ENCODE measurements at places on chromosomes 6 and 20.
A peak's percentile ranks its signal among the peaks of the same experiment; 100 is the strongest.

DNA sequence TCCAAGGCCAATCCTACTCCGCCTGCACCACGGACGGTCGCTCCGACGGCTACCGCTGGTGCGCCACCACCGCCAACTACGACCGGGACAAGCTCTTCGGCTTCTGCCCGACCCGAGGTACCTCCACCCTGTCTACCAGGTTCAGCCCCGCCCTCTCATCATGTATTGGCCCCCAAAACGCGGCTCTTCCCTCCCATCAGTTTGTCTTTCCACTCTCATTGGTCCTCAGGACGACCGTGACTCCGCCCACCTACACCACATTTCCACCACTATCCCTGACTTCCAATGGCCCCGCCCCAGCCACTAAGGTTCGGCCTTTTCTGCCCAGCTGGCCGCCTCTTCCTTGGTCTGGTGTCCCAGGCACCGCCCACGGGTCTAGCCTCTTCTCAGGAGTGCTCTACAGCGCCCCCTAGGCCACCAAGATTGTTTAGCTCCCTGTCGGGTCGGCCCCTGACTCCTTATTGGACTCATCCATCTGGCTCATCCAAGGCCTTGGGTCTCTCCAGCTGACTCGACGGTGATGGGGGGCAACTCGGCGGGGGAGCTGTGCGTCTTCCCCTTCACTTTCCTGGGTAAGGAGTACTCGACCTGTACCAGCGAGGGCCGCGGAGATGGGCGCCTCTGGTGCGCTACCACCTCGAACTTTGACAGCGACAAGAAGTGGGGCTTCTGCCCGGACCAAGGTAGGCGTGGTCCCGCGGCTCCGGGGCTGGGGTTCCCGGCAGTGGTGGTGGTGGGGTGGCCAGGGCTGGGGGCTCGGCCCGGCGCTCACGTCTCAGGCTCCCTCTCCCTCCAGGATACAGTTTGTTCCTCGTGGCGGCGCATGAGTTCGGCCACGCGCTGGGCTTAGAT, 3.1 kb downstream of the MMP9 start:
- DNase-seq, result no peak

GRCh38 chr6:21337263-21337662, 256.3 kb upstream of the SOX4 start:
- DNase-seq, result no peak

- DNase-seq, result no peak
These were observed 262.4 kb upstream of the AGPAT4 start for GRCh38 chr6:161536224-161536630.

- no peak for DNase-seq
These were observed 7.0 kb downstream of the SYNGAP1 start for GRCh38 chr6:33426590-33427511.

DNA sequence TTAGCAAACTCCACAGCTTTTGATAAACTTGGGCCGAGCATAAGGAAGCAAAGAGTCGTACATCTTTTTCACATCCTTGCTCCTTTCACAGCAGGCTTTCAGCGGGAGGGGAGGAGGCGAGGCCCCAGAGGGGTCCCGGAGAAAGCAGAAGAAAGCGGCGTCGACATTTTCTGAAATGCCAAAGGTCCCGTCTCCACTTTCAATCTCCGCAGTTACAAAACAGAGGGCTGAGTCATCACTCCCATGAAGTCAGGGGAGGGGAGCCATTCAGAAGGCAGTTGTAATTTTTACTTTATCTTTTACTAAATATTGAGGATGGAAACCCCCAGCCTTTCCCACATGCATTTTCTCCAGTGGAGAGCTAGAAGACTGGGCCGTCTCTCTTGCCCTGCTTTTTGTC, 174.2 kb upstream of the THBS2 start:
- peak; percentile 20 for DNase-seq

GRCh38 chr20:49747707-49748524, 34.2 kb upstream of the B4GALT5 start:
- no peak for DNase-seq

GRCh38 chr6:31822036-31822821, 5.3 kb upstream of the HSPA1B start:
- no peak for DNase-seq

GRCh38 chr20:16608277-16608650, 35.0 kb upstream of the KIF16B start:
- DNase-seq, result no peak

DNA sequence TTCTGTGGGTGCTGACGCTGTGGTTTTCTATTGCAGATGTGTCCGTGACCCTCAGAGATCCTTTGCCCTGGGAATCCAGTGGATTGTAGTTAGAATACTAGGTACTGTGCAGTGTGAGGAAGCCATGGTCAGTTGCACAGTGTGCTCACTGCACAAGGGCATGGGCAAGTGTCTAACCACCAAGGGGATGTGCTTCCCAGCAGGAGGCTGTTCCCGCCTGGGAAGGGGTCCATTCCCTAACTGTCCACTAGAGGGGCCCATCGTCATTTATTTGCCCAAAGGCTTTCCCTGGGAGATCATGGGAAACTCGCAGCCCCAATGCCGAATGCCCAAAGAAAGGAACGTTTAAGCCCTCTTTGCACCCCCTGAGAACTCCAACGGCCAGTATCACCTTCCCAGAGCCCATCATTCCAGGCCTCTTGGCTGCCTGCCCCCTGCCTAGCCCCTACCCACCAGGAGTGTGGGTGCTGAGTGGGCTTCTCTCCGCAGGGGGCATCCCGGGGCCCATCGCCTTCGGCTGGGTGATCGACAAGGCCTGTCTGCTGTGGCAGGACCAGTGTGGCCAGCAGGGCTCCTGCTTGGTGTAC, 26.2 kb downstream of the SLCO4A1 start:
- DNase-seq, result peak; percentile 33

GRCh38 chr6:10101551-10102252, 313.2 kb downstream of the TFAP2A start:
- no peak for DNase-seq

- no peak for DNase-seq
These were observed 31.1 kb upstream of the ENPP4 start for GRCh38 chr6:46098678-46099077.

DNA sequence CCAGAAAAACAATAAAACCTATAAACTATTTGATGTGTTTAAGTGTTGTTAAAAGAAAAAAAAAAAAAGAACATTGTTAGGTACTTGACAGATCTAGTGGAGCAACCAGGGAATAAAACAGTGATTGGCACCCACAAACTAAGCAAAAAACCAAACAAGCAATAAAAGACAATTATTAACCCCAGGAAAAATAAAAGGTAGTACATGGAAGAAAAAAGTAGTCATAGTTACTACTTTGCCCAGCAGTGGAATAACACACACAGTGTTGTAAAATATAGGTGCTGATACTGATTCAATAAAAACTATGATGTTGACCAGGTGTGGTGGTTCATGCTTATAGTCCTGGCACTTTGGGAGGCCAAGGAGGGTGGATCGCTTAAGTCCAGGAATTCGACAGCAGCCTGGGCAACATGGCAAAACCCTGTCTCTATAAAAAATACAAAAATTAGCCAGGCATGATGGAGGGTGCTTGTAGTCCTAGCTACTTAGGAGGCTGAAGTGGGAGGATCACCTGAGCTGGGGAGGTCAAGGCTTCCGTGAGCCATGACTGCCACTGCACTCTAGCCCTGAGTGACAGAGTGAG, 43.9 kb downstream of the PIGU start:
- DNase-seq, result no peak

GRCh38 chr20:18986895-18987580, 173.5 kb downstream of the SCP2D1 start:
- DNase-seq, result no peak

- DNase-seq, result no peak
These were observed 72.1 kb downstream of the GFRAL start for GRCh38 chr6:55399351-55399750.

DNA sequence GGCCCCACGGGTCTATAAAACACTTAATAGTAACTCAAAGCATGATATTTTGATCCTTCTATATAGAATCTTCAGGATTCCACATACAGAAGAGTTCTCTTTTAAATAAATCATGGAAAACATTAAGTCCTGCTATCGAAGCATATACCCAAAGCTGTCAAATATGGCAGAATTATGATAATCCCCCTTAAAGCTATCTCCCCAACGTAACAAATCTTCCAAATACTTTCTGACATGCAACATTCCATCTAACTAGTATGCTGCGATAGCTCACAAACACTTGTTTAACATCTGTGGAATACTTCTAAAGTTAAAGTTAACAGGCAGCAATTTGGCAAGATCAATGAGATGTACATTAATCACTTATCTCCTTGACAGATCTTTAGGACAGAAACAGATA, 371.0 kb upstream of the RUNX2 start:
- no peak for DNase-seq

GRCh38 chr6:30570740-30571074, 535 bp upstream of the ABCF1 start:
- no peak for DNase-seq

- peak; percentile 97 for DNase-seq
These were observed 58.7 kb upstream of the RIN2 start for GRCh38 chr20:19699180-19699971.

- DNase-seq, result no peak
These were observed 151.6 kb upstream of the GMDS start for GRCh38 chr6:2396846-2397630.

- no peak for DNase-seq
These were observed 90.9 kb upstream of the GCM1 start for GRCh38 chr6:53239526-53239925.

DNA sequence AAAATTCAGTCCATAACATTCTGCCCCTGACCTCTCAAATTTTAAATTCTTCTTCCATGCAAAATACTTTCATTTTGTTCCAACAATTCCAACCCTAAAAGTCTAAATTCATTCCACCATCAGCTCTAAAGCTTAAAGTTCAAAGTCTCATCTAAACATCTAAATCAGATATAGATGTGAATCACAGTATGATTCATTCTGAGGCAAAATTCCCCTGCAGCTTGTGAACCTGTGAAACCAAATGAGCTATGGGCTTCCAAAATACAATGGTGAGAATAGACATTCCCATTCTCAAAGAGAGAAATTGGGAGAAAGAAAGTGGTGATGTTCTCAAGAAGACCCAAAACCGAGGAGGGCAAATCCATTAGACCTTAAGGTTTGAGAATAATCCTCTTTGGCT, 309.8 kb downstream of the HIVEP2 start:
- DNase-seq, result peak; percentile 46

GRCh38 chr20:50915424-50915823, 15.8 kb downstream of the ADNP start:
- DNase-seq, result no peak

- no peak for DNase-seq
These were observed at the start of gene RBBP8NL for GRCh38 chr20:62427172-62428001. Gene RBBP8NL, minus strand, starts transcription at chr20:62427539. Its CDS starts 7,892 bp downstream, at chr20:62419647.

DNA sequence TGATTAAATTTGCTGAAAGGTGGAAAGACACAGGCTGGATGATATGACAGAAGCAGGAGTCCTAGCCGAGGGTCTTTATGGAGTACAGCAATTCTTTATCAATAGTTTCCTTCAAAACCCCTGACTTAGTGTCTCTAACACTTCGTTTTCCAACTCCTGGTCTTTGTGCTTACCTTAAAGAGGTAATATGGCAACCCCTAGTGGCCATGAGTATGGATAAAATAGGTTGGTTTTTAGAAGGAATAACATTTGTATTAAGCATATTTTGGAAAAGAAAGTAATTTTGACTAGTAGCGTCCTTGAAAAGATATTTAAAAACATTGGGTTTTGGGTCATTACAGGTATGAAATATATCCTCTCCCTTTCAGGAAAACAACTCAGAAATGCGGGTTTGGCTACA, 51.9 kb downstream of the VGLL2 start:
- peak; percentile 23 for DNase-seq

Measured in HS-27A (cell line).